ENCODE measurements at places on chromosomes 7 and 10.

DNA sequence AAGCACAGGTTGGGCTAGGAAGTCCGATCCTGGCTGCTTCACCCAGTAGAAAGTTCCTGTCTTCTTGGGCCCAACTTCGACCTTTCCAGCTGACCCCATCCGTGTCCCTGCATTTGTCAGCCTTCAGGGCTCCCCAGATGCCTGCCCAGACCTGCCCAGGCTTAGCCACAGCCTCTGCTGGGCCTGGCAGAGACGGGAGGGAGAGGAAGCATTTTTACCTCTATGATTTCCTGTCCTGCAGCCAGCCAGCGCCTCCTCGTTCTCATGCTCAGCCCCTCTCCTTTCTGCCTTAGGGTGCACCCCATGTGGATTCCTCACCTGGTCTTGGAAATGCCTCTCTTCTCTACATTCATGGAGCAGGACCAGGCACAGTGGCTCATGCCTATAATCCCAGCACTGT lies 3.7 kb downstream of the METTL27 start:
- DNase-seq = no peak

- no peak for DNase-seq
Measured at GRCh38 chr7:17830206-17830605, 110.1 kb downstream of the SNX13 start.

DNA sequence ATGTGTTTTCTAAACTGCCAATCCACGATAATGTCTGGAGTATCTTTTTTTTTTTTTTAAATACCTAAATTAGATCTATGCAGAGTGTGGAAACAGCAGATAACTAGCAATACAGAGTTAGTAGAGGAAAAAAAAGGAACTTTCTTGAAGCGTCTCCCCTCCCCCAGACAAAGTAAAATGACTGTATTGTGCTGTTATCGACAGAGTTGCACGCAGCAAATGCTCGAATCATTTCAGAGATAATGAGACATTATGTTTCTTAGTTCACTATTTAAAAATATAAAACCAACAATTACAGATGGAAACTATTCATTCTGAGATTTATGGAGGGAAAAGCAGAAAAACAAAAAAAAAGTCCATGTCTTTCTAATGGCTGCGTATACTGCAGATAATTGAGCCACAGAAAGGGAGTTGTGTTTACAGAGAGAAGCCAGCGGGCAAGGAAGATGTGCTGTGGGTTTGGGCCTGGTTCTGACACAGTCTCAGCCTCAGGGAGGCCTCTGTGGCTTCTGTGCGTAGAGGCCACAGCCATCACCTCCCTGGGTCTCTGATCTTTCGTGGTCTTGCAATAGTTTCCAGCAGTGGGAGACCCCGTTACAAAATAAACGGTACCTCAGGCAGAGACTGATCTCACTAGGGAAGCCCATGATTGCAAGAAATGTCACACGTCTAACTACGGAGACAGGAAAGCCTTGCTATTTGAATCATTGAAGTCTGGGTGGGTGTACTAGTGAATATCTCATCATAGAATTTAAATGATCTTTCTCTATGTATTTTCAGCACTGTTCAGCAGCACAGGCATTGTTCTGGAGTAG lies 19.1 kb upstream of the KLF6 start:
- no peak for DNase-seq

GRCh38 chr7:117424090-117424829 lies 3.0 kb downstream of the ASZ1 start:
- DNase-seq = no peak

- no peak for DNase-seq
Measured at GRCh38 chr7:40972426-40972825, 730.5 kb downstream of the INHBA start.

DNA sequence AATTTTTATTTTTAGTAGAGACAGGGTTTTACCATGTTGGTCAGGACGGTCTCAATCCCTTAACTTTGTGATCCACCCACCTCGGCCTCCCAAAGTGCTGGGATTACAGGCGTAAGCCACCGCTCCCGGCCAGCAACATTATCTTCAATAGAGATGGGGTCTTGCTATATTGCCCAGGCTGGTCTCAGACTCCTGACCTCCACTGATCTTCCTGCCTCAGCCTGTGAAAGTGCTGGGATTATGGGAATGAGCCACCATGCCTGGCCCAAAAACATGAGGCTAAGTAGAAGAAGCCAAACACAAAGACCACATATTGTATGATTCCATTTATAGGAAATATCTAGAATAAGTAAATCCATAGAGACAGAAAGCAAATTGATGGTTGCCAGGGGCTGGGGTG lies 19.1 kb upstream of the CYTH3 start:
- DNase-seq = no peak

DNA sequence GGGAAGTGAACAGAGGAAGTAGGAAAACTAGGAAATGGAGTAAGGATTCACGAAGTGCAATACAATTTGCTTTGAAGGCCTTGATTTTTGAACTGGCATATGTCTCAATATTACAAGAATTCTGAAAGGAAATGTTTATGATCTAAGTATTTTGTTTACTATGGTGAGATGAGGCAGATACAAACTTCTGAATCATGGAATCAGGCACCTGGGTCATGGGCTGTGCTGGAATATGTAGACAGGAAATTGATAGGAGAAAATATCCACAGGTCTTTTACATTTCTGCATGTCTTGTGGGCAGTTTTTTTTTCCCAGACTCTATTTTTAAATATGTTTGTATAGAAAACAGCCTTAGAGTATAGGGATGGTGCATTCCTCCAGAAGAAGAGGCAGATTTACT lies 117.1 kb downstream of the PPP1R3A start:
- DNase-seq = no peak

- DNase-seq = no peak
Measured at GRCh38 chr10:5860066-5860465, 29.6 kb downstream of the ANKRD16 start.

DNA sequence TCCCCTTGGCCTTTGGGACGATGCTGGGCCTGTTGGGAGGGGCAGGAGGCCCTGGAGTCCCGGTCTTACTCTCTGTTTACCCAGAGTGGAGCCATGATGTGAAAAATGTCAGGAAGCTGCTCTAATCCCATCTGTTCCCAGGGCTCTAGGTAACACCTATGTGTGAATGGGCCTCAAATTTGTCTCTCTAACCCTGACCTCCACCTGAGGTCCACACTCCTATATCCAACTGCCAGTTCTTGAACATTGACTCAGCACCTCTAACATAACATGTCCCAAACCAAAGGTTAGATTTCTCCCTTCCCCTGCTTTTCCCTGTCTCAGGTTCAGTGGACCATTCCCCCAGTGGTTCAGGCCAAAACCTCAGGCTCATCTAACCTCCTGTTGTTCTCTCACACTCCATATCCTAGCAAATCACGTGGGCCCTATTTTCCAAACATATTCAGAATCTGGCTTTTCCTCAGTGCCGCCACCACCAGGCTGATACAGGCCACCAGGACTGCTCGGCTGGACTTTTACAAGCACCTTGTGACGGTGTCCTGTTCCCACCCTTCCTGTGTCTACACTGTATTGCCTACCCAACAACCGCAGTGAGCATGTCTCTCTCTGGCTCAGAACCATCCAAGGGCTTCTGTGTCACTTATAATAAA lies 130.6 kb downstream of the ATXN7L1 start:
- no peak for DNase-seq

DNA sequence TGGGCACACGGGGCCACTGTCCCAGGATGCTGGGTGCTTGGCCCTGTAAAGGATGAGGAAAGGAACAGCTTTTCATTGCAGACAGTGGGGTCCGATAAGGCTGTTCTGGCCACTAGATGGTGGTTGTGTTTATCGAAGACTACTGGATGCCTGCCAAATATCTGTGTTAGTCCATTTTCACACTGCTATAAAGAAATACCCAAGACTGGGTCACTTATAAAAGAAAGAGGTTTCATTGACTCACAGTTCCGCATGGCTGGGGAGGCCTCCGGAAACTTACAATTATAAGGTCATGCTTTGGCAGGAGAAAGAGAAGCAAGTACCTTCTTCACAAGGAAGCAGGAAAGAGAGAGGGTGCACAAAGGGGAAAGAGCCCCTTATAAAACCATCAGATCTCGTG lies 32.2 kb upstream of the GARS1 start:
- no peak for DNase-seq

DNA sequence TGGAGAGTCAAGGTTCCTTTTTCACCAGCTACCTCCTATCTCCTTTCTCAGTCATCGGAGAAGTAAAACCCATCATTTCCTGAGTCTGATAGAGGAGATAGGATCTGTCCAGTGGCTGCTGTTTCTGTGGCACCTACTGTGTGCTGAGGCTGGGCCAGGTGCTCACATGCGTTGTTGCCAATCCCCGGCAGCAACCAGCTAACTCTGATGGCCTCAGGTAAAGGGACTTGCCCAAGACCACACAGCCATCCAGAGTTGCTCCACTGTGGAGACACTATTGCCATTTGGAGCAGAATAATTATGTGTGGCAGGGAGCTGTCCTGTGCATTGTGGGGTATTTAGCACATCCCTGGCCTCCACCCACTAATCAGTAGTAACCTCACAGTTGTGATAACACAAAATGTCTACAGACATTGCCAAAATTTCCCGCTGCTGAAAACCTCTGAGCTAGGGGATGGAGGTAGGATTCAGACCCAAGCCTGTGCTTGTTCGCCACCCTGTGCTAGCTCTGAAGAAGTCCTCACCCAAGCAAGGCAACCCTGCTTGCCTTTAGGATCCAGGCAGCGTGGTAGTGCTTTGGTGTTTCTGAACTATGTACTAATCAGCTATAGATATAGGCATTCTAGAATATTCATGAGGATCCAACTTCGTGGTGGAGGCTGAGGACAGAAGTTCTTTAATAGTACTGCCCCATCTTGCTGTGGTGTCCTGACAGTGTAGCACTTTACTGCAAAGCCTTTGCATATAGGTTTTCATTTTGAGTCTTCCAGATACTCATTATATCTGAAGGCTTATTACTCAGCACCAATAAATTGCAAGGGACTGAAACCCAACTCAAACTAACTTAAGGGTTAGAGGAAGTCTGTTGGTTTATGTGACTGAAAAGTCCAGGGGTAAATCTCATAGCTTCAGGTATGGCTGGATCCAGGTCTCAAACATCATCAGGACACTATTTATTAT lies 164.6 kb downstream of the GRK5 start:
- no peak for DNase-seq

- DNase-seq = no peak
Measured at GRCh38 chr10:117860135-117860534, 186.6 kb downstream of the RAB11FIP2 start.

DNA sequence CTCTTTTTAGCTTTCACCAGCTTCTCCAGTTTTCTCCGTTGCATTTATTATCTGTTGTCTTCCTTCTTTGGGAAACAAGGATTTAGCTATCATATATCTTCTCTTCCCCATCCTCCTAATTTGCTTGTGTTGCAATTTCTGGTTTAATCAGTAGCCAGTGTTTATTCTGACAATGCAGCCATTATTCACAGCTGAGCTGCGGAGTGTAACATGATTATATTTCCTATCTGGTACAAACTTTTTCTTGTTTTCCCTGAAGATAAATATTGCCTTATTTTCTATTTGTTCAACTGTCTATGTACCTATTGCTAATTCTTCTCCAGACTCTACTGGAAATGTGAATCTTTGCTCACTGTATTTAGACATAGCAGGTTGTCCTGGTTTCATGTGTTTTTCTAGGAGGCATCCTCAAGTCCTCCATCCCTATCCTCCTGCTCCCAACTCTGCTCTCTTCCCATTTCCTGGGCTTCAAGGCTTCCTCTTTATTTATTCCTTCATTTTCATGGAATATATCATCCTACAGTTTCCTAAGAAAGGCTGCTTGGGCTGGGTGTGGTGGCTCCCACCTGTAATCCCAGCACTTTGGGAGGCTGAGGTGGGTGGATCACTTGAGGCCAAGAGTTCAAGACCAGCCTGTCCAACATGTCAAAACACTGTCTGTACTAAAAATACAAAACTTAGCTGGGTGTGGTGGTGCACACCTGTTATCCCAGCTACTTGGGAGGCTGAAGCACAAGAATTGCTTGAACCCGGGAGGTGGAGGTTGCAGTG lies 72.4 kb upstream of the KDM7A start:
- DNase-seq = no peak

GRCh38 chr7:151891182-151891581 lies 14.3 kb upstream of the PRKAG2 start:
- no peak for DNase-seq

DNA sequence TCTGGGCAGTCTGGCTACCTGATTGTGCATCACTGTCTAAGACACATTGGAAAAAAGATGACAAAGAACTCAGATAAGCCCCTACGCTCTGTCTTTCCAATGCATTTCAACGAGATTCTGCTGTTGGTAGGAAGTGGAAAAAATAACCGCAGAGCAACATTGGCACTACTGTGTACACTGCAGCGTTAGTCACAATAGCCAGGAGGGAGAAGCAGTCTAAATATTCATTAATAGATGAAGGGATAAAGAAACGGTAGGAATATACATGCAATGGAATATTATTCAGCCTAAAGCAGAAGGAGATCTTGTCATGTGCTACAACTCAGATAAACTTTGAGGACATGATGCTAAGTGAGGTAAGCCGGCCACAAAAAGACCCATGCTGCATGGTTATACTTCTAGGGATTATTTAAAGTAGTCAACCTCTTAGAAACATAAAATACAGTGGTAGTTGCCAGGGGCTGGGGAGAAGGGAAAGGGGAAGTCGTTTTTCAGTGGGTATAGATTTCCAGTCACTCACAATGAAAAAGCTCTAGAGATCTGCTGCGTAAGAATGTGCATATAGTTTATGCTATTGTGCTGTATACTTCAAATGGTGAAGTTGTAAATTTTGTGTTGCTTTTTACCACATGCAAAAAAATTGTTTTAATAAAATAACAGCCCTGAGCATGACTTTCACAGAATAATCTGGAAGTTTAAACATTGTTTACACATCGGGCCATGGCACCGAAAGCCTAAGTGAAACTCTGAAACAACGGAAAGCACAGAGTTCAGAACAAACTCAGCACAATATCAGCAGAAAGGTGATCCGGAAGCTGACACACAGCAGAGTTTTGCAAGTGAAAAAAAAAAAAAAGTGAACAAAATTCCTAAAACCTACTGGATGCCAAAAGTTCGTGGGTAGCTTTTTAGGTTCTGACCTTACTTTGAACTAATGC lies 40.1 kb downstream of the ELMO1 start:
- no peak for DNase-seq

GRCh38 chr10:74114041-74114448 lies 36.6 kb downstream of the AP3M1 start:
- DNase-seq = no peak

GRCh38 chr7:140661124-140661523 lies 11.6 kb upstream of the ADCK2 start:
- DNase-seq = no peak

DNA sequence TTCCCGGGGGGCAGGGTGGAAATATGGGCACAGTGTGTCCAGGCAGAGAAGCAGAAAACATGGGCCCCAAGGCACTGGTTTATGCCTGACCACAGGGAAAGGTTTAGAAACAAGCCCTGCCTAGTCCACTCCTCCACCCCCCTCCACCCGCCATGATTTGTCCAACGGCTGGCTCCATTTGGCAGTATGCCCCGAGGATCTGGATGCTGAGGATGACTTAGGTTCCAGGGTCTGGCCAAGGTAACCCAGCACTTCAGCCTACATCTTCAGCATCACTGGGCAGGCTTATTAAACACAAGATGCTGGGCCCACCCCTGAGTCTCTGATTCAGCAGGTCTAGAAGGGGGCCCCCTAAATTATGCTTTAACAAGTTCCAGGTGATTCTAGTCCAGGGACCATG lies 121.9 kb downstream of the RALA start:
- no peak for DNase-seq

Measured in stimulated activated CD8-positive, alpha-beta memory T cell treated with anti-CD3 and anti-CD28 coated beads, Interleukin-7, amount 100 ng/mL, for 1 hour (primary cell).